ENCODE measurements at places on chromosomes 13 and 19.

DNA sequence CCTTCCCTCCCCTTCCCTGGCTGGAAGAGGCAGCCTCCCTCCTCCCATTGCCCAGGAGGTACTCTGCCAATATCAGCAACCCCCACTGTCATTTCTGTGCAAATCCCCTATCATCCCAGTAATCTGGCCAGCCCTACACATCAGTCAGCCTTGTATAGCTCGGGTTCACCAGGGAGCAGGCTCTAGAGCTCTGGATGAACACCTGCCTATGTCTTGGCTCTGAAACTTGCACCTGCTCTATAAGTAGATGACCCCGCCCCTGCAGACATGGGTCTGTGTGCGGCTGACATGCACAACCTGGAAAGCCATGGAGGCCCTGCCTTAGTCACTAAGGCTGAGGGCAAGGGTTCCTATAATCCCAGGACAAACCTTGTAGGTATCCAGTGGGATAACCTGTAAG, 1042.9 kb downstream of the UQCRFS1 start:
- no peak for DNase-seq

DNA sequence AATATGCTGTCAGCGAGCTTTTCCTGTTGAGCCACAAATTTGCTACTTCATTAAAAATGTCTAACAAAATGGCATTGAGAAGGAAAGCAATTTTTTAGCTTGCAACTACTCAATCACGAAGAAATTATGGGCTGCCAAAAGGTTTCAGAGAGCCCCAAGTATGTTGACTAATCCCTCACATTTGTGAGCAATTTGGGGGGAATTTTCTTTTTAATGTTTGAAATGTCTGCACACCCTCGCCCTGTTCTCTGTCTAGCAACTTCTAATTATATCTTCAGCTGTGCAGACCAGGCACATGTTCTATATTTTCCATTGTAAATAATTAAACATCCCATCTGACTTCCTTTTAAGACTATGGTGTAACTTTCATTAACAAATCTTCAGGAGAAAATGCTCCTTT, 192.9 kb downstream of the DCT start:
- DNase-seq, result no peak

DNA sequence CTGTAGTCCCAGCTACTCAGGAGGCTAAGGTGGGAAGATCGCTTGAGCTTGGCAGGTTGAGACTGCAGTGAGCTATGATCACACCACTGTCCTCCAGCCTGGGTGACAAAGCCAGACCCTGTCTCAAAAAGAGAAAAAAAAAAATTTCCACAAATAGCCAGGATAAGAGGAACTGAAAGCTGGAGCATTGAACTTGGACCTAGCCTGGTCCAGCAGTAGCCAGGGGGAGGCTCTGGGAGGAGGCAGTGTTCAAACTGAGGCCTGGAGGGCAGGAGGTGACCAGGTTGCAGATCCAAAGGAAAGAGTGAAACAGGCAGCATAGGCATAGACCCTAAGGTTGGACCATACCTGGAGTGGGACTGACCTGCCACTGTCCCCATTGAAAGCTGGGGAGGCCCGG, 26.9 kb upstream of the PIK3R2 start:
- DNase-seq, result no peak

GRCh38 chr13:42048342-42048683, at the start of gene DGKH:
Gene DGKH (plus strand): TSS chr13:42048648. CDS start chr13:42048774, 126 bp downstream.
- DNase-seq, result no peak

DNA sequence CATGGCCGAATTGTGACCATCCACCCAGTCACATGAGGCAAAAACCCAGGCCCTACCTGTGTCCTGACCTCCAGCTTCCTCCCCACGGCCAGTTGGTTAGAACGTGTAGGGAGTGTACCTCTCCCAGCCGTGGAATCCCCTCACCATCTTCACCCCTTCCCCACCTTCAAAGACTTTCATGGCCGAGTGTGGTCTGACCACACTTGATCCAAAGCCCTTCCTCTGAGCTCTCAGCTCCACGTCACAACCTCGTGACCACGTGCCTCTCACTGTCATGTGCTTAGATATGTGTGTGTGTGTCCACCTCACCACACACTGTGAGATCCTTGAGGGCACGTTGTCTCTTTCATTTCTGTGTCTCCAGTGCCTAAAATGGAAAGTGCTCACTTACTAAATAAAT, 48.6 kb upstream of the UBE2L5 start:
- DNase-seq, result no peak

DNA sequence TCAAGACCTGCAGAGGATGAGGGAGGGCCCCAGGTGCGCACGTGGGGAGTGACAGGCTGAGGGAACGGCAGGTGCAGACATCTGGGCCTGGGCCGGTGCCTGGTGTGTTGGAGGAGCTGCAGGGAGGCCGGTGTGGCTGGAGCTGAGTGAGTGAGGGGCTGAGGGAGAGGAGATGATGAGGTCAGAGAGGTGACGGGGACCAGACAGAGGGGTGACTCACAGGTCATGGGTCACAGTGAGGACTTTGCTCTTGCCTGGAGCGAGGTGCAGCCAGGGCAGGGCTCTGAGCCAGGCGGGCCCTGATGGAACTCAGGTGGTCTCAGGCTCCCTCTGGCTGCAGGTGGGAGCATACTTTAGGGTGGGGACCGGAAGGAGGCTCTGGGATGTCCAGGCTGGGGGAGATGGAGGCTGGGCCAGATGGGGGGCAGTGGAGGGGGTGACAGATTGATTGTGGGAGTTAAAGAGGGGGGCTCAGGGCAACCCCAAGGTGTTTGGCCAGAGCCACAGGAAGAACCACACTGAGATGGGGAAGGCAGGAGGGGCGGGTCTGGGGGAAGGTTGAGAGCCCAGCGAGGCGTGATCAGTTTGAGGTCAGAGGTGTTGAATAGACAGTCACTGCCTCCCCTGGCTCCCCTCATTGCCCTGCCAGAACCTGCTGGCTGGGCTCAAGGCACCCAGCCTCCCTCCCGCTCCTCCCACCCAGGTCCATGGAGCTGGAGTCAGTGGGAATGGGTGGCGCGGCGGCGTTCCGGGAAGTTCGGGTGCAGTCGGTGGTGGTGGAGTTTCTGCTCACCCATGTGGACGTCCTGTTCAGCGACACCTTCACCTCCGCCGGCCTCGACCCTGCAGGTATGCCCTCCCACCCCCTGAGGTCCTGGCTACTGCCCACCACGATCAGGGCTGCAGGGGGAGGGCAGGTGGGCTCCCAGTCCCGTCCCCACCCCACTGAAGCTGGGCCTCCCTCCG, 8.4 kb downstream of the ARHGAP33 start:
- no peak for DNase-seq

GRCh38 chr19:28430214-28430613, 782.7 kb downstream of the UQCRFS1 start:
- no peak for DNase-seq

GRCh38 chr13:84917252-84917878, 881.9 kb downstream of the SLITRK6 start:
- no peak for DNase-seq

DNA sequence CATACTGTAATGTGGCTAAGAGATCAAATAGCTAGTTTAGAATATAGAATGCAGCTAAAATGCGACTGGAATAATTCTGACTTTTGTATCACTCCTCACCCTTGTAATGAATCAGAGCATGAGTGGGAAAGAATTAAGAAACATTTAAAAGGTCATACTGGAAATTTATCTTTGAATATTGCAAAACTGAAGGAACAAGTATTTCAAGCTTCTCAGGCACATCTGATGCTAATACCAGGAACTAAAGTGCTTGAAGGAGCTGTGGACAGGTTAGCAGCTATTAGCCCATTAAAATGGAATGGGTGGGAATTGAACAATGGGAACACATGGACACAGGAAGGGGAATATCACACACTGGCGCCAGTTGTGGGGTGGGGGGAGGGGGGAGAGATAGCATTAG, 144.2 kb upstream of the ZNF91 start:
- no peak for DNase-seq

- no peak for DNase-seq
Measured at GRCh38 chr13:99617474-99618255, 116.4 kb downstream of the TM9SF2 start.

- no peak for DNase-seq
Measured at GRCh38 chr13:97710797-97711196, 242.7 kb upstream of the IPO5 start.

DNA sequence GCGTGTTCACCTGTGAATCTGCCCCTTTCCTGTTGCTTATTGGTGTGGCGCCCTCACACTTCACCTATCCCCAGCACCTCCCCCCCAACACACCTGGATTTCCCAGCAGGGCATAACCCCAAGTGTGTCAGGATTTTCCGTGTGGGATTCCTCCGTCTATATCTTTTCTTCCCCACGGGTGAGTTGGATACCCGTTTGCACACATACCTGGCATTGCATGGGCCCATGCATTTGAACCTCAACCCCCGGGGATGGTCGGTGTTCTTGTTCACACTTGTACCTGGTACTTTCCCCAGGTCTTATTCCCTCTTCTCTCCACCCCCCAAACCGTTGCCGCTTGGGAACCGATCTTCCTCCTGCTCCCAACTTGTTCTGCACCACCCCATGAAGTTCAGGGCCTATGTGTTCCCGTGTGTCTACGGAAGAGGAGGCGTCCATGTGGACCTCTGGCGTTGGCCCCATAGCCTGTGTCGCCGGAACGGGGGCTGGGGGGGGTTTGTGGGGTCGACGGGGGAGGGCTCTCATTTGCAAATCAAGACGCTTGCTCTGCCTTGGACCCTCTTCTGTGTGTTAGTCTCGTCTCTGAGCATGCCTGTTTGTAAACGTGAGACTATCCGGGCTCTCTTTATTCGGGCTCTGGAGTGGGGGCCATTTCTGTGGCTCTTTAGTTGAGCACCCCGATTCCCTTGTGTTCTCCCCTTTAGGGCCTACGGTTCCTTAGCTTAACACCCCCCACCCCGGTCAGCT, 1.7 kb downstream of the PRR12 start:
- DNase-seq, result no peak

DNA sequence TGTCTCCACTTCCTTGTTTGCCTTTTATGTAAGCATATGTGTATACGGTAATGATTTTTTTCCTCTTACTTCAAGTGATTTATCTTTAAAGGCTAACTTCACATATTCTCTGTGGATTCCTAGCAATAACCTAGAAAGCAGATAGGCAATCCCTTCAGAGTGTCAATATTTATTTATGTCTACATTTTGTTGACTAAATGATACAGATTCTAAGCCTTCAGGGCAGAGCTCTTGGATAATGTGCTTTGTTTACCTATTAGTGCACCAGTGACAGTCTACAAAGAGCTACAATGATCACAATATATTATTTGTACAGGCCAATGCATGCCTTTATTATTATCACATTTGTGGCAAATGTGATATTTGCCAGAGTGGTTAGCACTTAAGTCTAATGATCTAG, 406.2 kb downstream of the EFNB2 start:
- no peak for DNase-seq

DNA sequence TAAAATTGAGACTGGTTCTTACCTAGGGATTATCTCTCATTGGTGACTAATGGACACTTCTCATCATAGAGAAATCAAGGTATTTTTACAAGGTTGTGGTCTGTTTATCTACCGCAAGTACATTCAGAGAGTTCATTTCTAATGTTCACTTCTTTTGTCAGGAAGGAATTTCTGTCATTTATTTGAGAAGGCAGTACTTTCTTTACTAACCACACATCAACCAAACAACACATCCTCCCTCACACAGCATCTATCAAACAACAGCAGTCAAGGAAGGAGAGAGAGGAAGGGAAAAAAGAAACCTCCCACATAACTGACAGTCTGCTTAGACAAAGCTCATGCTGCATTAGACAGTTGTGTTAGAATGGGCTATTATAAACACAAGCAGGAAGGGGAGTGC, 182.3 kb upstream of the KLF12 start:
- no peak for DNase-seq

GRCh38 chr19:47741544-47742140, 3.7 kb upstream of the NOP53 start:
- no peak for DNase-seq

DNA sequence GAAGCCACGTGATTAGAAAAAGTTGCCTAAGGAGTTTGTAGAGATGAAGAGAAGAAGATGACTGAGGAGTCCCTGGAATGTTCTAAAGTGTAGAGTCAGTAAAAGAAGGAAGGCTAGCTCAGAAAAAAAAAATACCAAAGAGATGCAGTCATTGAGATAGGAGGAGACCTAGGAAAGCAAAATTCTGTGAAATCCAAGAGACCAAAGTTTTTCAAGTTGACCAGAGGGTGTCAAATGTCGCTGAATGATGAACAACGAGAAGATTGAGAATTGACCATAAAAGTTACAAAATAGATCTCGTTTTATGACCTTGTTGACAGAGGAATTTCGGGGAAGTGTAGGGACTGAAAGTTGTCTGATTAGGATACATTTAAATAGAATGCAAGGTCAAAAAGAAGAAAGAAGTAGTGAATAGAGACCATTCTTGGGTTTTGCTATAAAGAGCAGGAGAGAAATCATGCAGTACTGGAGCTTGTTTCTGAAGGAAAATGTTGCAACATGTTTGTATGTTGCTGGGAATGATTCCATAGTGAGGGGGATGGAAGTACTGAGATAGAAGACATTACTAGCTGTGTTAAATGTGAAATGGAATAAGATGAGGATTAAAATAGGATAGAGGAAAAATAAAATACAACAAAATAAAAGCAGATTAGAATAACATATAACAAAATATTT, 30.2 kb upstream of the HTR2A start:
- DNase-seq, result no peak

DNA sequence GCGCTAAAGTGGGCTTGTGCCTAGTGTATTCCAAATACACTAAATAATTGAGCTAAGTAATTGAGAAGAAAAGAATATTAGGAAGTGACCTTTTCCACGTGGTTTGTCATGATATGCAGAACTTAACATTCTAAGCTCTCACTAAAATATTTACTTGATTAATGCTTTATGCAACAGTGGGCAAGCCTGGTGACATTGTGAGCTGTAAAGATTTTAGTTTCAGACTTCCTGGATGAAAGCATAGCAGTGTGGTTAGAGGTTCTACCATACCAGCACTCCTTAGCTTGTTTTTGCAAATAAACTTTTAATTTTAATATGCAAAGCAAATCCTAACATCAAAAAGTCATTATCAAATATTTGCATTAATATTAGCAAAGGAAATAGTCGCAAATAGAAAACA, 1065.1 kb upstream of the SPRY2 start:
- DNase-seq, result no peak

DNA sequence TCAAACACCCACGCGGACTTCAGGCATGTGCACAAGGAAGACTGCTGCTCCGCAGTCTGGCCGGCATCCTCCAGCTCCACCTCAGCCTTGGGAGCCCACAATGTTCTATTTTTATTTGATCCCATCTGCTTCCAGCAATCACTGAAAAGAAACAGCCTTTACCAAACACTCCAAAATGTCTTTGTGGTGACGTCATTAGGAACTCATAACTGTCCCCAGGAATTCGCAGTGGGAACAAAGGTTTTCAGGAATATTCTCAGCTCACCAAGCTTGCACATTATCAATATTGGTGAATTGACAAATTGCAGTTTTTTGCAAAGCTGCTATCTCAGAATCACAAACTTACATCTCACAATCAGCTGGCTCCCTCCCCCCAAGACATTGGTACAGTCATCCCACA, 15.2 kb upstream of the ZNF841 start:
- DNase-seq, result no peak

DNA sequence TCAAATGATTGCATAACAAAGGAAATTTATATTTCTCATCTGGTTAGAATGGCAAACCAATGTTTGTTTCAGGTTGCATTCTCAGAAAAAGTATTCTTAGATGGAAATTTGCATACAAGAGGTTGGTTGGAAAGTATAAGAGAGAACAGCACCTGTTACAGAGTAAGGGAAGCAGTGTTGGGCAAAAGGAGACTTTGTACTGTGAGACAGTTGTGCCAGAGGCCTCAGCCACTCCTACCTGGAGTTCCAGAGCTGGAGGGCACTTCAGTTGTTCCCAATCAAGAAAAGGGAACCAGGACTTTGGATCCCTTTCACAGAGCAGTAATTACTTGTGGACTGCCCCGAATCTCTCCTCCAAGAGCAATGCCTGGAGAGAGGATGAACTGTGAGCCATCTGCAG, 81.8 kb downstream of the SPRY2 start:
- no peak for DNase-seq

Measured in CD8-positive, alpha-beta memory T cell (primary cell).